ENCODE measurements at places on chromosomes 13 and 19.

DNA sequence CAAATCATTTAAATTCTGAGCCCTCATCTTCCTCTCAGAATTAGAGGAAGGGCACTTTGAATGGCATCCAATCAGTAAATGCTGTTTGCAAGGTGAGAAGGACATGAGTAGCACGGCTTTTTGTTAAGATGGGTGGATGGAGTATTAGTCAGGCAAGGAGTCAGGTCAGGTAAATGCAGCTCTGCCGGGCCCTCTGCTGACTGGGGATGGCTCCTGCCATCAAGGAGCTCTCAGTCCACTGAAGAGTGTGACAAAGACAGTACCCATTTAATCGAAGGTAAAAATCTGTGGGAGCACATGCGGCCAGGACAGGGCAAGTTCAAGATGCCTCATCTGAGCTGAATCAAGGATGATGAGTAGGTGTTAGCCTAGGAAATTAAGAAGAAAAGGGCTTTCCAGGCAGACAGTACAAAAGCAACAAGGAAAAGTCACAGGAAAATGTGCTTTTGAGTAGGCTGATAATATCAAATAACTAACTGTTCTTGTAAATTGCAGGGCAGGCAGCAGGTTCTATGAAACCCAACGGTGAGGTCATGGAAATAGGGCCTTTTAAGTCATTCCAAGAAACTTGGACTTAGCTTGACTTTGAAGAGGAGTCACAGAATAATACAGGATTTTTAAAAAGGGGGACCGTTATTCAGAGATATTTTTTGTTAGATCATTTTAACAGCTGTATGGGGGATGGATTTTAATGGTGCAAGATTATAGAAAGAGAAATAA, 670.5 kb upstream of the ARGLU1 start:
- DNase-seq = no peak

DNA sequence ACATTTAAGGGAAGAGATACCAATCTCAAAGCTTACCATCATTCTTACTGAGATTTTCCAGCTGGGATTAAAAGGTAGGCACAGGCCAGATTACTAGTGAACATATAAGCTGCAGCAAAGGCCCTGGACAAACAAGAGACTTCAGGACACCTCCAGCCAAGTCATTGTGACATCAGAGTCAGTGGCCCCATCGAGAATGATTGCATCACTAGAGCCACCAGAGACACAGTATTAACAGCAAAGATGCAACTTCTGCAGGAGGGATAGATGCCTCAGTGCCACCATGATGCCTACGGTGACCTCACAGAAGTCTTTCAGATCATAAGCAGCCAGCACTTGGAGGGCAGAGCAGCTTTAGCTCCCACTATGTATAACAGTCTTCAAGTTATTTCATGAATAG, 8.6 kb downstream of the RUBCNL start:
- DNase-seq = no peak

DNA sequence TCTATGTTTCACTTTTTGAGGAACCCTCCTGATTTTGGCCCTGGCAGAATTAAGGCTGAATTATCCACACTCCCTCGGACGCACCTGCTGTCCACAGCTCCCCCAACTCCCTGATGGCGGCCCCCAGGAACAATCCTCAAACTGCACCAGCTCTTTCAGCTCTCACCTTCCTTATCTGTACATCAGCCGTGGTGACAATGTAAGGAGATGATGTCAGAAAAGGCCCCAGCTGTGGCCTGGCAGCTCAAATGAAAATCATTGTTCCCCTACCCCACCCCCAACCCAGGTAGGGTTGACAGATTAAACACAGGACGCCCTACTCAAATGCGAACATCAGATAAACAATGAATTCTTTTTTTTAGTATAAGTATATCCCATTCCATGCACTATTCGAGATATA, 35.0 kb upstream of the KLF2 start:
- DNase-seq = no peak

GRCh38 chr19:8132858-8133458, 16.4 kb downstream of the FBN3 start:
- DNase-seq = no peak

GRCh38 chr19:3986260-3987041, 1.2 kb upstream of the EEF2 start:
- DNase-seq = peak; percentile 72

- no peak for DNase-seq
These were observed 73.8 kb upstream of the OLFM4 start for GRCh38 chr13:52954838-52955237.

- DNase-seq = no peak
These were observed 13.8 kb downstream of the CILP2 start for GRCh38 chr19:19551853-19552192.

- DNase-seq = peak; percentile 56
These were observed 776 bp upstream of the NCLN start for GRCh38 chr19:3184847-3185460.

Data from NCI-H1105 (cell line).